Islet precursor cell (in vitro differentiated cells): ENCODE measurements at places on chromosomes 1 and 21.
A peak's percentile ranks its signal among the peaks of the same experiment; 100 is the strongest.

DNA sequence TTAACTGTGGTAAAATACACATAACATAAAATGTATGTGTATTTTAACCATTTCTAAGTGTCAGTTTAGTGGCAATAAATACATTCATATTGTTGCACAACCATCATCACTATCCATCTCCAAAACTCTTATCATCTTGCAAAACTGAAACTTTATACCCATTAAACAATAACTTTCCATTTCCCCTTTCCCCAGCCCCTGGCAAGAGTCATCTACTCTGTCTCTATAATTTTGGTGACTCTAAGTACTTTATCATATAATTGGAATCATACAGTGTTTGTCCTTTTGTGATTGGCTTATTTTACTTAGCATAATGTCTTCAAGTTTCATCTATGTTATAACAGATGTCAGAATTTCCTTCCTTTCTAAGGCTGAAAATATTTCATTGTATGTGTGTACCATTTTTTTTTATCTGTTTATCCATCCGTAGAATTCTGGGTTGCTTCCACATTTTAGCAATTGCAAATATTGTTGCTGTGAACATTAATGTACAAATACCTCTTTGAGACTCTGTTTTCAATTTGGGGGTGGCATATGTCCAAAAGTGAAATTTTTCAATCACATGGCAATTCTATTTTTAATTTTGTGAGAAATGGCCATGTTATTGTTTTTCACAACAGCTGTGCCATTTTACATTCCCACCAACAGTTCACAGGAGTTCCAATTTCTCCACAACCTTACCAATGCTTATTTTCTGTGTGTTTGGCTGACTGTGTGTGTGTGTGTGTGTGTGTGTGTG lies 153.9 kb upstream of the GORAB start:
- no peak for DNase-seq

DNA sequence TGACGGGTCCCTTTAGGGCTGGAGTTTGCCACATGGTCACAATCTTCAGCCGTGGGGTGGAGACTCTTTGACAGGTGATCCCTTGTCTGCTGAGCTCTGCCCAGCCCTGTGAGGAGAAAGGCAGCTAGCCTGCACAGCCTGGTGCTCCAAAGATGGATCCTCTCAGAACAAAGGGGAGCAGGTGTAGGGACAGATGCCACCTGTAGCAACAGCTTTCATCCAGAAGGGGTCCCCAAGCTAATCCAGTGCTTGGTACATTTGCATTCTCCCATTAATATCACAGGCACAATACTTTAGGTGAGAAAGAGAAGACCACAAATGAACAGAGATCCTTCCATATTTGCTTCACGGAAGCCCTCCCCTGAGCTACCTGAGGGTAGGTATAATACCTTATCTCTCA lies 93.2 kb downstream of the CCDC185 start:
- no peak for DNase-seq

- DNase-seq: peak; percentile 36
Measured at GRCh38 chr1:7253988-7254587, 468.8 kb downstream of the CAMTA1 start.

GRCh38 chr1:40825435-40825788 lies 36.8 kb downstream of the CITED4 start:
- no peak for DNase-seq

DNA sequence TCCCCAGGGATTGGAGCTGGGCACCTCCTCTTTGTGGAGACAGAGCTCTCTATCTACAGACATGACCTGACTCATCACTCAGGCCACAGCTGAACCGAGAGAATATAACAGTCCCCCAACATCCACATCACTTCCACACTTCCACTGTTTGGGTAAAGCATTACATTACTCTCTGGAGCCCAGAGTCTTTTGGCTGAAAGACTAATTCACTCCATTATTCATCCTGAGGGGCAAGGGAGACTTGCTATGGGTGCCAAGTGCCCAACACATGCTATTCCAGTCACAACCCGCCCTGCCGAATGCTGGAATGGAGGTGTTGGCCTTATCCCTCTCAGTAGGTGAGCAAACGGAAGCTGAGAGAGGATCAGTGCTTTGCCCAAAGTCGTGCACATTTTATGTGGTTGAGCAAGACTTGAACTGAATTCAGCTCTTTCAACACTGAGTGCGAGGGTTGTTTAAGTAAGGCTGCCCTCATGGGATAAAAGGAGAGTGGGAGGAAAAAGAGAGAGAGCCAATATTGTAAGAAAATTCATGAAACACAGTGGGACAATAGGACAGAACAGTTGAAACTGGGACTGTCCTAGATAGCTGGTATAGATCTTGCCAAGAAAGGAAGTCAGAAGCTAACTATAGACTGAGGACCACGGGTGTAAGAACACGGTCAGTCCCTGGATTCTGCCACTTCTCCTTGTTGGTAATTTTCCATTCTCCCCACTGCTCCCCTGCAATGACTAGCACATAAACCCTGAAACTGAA lies 13.5 kb upstream of the CHI3L1 start:
- no peak for DNase-seq

DNA sequence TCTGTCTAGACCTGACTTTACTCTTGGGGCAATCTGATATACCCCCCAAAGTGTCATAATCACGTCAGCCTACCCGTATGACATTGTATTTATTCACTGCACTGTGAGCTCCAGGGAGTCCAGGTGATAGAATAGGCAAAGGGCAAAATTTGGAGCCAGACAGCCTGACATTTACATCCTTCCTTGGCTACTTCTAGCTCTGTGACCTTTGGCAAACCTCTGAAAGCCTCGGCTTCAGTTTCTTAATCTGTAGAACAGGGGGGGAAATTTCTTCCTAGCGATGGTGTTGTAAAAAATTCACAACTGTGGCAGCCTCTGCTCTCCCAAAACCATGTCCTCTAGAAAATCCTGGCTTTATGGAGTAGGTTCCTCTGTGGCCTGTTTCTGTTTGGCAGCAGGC lies 240.9 kb downstream of the KIF26B start:
- DNase-seq: no peak

- DNase-seq: no peak
Measured at GRCh38 chr1:228515200-228515834, 28.1 kb downstream of the RNF187 start.
